HCT116 (cell line): ENCODE measurements at places on chromosomes 11 and 22. TPM values are rescaled to one million over a fixed set of nuclear protein-coding genes. Genes with fewer than 3 reads are reported as not detected.
A peak's percentile ranks its signal among the peaks of the same experiment; 100 is the strongest.

DNA sequence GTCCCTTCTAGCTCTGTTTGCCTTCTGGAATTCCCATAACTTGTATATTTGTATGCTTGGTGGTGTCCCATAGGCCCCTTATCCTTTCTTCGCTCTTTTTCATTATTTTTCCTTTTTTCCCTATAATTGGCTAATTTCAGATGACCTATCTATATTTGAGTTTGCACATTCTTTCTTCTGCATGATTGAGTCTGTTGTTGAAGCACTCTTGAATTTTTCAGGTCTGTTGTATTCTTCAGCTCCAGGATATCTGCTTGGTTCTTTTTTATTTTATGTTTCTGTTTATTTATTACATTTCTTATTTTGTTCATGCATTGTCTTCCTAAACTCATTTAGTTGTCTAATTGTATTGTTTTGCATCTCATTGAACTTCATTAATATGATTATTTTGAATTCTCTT is 28.0 kb downstream of the NCAM1 start:
- DNase-seq, result no peak

DNA sequence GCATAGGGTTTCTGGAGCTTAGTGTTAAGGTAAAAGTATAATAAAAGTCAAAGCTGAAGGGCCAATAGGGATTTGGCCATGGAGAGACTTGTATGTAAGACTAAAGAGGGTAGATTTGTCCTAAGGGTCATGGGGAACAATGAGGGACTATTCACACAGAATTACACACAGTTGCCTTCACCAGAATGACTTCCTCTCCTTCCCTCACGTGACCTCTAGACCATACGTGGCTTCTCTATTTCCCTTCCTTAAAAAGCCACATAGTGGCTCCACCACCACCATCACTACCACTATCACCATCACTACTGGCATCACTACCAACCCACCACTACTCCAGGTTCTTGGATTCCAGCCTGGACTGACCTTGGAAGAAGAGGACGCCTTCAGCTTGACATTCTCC is 2.8 kb downstream of the HPX start:
- no peak for DNase-seq

DNA sequence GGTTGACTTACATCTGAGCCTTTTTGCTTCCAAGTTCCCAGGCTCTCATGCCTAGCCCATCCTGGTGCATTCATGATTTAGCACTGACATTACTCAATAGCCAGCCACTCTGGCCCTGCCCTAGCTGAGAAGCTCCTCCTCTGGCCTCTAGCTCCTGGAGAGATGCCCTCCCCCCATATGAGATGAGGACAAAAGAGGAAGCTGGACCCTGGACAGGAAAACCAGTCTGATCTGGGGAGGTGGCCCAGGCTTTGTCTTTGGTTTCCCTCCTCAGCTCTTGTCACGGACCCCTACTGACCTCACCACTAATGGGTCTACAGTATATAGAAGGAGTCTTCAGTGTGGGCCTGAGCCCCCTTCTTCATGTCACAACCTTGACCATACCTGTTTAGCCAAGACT is 3.0 kb downstream of the RHOG start:
- DNase-seq, result no peak

DNA sequence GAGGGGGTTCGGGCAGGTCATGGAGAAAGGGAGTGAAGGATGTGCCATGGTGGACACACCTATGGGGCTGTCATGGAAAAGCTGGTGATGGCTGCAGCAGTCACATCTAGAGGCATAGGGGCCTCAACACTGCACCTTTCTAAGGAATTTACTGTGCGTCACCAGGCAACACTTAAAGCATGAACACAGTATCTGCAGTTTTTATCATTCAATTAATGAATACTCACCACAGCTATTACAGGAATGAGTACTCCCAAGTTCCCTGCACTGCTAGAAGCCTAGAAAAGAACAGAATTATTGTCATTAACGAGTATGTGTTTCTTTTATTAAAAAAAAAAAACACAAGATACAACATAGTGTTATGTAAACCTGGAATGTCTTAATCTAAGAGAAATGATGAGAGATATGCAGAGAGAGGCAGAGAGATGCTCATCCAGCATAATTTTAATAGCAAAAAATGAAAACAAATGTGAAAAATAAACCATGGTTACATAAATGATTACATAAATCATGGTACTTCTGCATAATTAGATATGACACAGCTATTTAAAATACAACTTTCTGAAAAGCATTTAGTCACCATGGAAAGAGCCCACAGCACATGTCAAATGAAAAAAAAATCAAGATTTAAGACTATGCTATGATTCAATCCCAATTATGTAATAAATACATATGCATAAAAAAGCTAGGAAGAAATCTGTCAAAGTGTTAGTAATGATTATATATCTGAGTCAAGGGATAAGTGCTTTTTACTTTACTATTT is 19.2 kb downstream of the SERPIND1 start:
- DNase-seq, result no peak

- DNase-seq, result no peak
Observed at GRCh38 chr11:59295435-59295834, 63.3 kb upstream of the OR5AN1 start.

DNA sequence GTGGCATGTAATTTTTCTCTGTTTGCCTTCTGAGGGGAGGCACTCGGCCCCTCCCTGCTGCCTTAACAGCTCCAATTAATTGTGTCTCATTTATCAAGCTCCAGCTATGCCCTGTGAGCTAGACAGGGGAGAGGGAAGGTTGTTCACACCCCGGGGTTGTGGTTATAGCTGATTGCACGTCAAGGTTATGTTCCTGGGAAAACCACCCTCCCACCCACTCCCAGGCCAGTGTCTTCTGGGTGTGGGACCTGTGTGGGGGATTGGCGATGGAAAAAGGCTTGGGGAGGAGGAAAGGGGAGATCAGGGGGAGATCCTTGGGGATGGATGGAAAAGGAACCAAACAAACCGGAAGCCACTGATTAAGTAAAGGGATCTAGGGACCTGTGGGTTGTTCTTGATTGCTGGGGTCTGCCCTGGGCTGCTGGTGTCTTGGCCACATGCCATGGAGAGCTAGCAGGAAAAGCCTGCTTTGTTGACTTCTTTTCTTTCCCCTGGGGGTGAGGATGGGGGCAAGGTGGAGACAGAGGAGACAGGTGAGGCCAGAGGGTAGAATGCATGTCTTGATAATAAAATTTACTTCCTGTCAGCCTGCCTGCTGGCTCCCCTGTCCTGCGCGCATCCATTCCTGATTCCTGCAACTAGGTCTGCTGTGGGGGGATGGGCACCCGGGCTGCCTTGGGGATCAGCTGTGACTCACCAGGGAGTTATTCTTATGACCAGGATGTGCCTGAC is 13.5 kb upstream of the SORL1-AS1 start:
- peak; percentile 93 for DNase-seq

DNA sequence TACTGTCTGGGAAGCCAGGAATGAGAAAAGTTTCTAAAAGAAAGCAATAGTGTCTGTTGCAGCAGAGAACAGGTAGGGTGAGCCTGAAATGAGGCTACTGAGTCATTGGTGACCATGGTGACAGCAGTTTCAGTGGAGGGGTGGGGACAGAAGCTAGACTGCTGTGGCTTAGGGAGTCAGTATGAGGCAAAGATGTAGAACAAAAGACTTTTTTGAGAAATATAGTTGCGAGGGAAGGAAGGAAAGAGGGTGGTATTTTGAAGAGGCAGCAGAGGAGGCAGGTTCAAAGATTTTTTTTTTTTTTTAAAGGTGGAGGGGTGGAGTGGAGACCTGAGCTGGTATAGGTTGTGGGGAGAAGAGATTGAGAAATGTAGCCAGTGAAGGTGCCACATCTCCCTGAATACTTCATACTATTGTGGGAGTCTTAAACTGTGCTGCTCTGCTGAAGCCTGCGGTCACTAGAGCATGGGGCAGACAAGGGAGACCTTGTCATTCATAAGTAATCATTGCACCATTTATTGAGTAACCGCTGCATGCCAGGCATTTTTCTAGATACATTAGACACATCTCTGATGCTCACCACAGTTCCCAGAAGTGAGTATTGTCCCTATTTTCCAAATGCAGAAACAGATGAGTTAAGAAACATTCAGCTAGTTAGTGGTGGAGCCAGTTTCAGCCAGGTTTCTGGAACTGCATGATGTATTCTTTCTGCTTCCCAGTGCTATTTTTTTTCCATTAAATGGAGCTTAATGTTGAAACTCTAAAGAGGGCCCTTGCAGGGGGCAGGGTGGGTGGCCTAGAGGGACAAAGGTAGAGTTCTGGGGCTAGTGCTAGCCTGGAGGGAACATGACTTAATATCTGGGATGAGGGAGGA is 49.9 kb downstream of the STIM1 start:
- DNase-seq, result peak; percentile 34

GRCh38 chr22:24542641-24543040 is 12.3 kb downstream of the GUCD1 start:
- no peak for DNase-seq

DNA sequence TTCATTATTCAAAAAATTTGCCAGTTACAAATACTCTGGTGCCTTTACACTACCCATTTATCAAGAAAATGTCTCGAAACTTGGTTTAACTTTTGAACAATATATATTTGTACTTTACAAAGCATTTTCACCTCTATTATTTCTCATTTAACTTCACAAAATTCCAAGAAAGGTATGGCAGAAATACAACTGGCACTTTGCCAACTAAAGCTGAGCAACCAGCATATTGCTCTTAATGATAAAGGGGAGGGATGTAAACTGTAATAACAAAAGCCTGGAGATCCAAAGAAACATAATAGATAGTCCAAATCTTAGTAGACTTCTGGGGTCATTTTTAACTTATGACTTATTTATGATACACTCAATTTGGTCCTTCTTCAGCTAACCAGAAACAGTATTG is 7.7 kb downstream of the PITPNB start:
- no peak for DNase-seq

- DNase-seq, result no peak
Observed at GRCh38 chr11:2194877-2195755, 23.5 kb upstream of the TH start.

- no peak for DNase-seq
Observed at GRCh38 chr11:69870766-69871165, 51.5 kb upstream of the FGF3 start.

GRCh38 chr22:50665738-50666137 is 6.9 kb upstream of the SHANK3 start:
- DNase-seq, result no peak

ZP1 gene
- not detected for total RNA-seq

APLP2 gene
- total RNA-seq, result 210 TPM

P2RX3 gene
- total RNA-seq, result not detected

CHADL gene
- 0.47 TPM for total RNA-seq
